NCI-H2029 (cell line): ENCODE measurements at places on chromosomes 3 and 15.

DNA sequence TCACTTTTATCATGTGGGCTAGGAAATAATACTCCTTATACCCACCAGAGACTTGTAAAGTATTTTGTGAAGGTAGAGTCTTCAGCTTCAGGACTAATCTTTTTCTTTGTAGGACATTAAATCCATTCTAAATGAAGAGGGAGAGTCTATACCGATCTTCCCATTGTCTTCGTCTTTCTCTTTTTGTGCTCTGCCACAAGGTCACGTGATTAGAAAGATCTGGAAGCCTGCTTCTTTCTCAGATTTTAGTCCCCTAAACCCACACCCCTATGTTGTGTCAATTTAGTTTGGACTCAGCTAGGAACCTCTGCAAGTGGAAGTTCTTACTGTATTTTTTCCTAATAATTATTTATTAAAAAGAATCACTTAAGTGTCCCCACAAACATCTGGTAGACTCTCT is 507.3 kb downstream of the PYDC2 start:
- no peak for DNase-seq

DNA sequence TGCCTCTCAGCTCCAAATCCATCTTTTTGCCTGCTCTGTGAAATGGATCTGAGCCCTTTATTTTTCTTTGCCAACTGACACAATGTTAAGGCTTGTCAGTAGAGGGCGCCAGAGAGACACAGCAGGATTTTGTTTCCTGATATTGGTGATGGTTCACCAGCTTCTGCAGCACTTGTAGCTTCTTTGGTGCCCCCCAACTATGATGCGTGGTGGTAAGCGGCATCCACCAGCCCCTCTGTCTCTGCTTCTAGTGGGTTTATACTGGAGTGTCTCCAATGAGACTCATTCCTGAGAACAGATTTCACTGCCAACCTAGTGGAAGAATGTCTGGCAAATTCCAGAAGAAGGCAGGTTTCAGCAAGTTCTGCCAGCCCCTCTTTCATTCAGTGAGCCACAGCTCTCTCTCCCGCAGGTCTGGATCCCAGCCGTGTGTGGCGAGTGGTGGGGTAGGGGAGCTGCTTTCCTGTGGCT is 471.9 kb upstream of the FRG2C start:
- peak; percentile 0 for DNase-seq

- no peak for DNase-seq
These were observed 49.4 kb downstream of the TGM4 start for GRCh38 chr3:44923632-44924456.

DNA sequence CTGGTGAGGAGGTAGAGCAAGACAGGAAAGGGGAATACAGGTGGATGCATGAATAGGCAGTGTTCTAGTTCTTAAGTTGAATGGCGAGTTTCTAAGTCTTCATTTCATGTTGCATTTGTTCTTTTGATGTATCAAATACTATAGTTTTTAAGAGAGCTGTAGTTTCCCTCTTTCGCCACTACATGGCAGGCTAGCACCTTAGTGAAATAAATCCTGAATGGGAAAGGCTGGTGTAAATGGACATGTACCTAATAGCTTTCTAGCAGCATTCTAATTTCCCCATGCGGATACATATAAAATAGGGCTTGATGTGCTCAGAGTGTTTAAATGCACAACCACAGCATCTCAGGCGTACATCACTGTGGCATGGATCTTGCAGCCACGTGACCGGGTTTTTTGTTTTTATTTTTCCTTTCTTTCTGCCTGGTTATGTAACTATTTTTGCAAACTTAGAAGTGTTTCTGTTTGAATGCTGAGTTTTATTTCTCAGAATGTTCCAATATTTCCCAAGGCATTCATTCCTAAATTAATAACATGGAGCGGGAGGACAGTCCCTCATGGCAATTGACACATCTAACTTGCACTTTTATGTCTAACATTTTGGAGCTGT is 23.5 kb upstream of the CLN6 start:
- peak; percentile 21 for DNase-seq

- DNase-seq = no peak
These were observed 8.7 kb upstream of the P2RY12 start for GRCh38 chr3:151393146-151393830.

GRCh38 chr3:124780356-124780755 is 50.1 kb downstream of the UMPS start:
- no peak for DNase-seq
